ENCODE measurements at places on chromosomes 5 and 9. TPM values are rescaled to one million over a fixed set of nuclear protein-coding genes. Genes with fewer than 3 reads are reported as not detected.

BAAT gene
- 0.14 TPM for total RNA-seq

GRCh38 chr9:111023128-111023527 lies 15.1 kb downstream of the LPAR1 start:
- no peak for DNase-seq

DNA sequence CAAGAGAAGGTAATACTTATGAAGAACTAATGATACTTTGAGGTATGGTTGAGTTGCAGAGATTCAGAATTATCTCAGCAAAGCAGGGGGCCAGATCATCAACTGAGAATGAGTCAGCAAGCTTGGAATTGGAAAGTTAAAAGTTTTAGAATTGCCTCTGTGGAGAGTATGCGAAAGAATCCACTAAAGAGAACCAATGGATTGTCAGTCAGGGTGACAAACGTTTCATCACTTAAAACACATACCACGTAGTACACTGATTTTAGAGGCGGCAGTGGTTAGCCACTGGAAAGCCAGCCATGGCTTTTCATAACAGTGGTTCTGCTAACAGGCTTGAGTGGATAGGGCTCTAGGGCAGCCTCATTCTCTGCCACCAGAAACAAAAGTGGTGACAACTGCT lies 30.7 kb downstream of the AOPEP start:
- DNase-seq: no peak

GRCh38 chr5:72248410-72248981 lies 71.5 kb downstream of the MRPS27 start:
- peak; percentile 45 for DNase-seq

DNA sequence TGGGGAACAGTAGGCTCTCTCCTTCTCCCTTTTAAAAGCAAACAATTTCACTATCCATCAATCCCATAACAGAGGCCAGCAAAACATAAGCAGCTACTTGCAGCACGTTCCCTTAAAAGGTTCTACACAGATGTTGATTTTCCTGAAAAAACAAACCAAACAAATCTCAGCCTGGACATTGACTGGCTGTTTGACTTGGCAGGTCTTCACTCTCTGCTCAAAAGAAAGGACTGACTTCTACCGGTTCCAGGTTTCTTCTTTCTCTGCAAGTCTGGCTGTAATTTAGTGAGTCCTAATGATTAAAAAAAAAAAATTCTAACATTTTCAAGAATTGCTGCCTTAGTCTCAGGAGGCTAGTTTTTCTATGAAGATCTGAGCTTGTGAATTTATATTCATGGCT lies 203.1 kb upstream of the EFNA5 start:
- no peak for DNase-seq

ANKRD18B gene
- total RNA-seq: 7.9 TPM

SH3TC2 gene
- 1.8 TPM for total RNA-seq

- DNase-seq: no peak
Measured at GRCh38 chr9:88975966-88976889, 15.0 kb upstream of the S1PR3 start.

- no peak for DNase-seq
Measured at GRCh38 chr5:168316139-168316578, 24.7 kb downstream of the WWC1 start.

DNA sequence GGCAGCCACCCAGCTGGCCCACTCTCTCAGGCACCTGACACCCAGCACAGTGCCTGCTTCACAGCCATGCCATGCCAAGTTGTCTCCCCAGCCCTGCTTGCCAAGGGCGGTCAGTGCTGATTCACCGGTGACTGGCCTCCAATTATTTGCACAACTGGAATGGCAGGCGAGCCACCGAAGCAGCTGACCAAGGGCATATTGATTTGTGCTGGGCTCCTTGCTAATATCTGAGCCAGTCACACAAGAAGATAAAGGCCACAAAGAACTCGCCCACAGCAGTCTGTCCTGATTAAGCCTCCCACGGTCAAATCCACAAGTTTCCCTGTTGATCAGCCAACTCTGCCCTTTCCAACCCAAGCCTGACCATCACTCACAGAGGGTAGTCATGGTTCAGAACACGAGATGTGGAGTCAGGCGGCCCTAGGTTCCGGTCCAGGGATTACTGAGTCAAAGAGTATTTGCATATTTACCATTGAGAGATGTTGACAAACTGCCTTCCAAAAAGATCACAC lies 6.4 kb upstream of the EEIG1 start:
- peak; percentile 46 for DNase-seq

- no peak for DNase-seq
Measured at GRCh38 chr5:170144286-170145023, 38.8 kb downstream of the FOXI1 start.

IL3 gene
- total RNA-seq: not detected

DNA sequence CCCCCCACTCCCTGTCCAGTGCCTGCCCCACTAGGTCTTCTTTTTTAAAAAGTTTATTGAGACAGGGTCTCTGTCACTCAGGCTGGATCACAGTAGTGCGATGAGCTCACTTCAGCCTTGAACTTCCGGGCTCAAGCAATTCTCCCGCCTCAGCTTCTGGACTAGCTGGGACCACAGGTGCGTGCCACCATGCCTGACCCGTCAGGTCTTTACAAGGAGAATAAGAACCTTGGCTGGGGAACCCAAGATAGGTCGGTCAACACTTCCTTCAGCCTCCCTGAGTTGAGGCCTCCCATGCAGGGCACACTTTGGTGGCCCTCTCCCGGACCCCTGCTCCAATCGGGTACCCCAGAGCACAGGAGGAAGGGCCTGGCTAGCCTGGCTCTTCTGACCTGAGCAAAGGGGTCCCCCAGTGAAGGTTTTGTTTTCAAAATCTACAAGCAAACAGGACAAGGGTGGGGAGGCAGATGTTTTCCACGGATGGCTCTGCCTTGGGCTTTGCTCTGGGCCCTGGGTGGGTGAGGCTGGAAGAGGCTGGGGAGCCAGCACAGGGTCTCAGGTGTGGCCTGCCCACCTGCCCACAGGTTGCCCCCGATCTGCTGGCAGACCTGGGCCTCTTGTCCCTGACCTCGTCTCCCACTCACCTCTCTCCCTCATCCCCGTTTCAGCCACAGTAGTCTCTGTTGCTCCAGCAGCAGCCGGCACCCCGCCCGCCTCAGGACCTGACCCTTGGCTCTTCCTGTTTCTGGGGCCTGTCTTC lies 108.7 kb upstream of the PHYKPL start:
- no peak for DNase-seq

TMEM252 gene
- total RNA-seq: not detected

DNA sequence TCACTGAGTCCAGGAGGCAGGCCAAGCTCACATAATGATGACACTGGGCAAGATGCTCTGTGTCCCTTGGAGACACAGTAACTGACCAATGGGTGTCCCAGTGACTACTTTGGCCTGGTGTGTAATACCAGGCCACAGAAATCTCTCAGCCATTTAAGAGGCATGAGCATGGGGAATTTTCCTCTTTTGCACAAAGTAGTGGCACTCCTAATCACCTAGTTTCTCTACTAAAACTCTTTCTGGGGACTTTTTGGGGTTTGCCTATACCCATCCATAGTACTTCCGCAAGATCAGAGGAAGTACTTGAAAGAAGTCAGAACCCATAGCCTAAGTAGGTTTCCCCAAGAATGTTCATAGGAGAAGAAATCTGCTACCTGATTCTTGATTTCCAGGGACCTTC lies 161.9 kb downstream of the ARSB start:
- no peak for DNase-seq

- DNase-seq: peak; percentile 89
Measured at GRCh38 chr5:167294882-167295680, 996.4 kb upstream of the WWC1 start.

Data from NCI-H460 (cell line).